ENCODE measurements at places on chromosomes 6 and 20. TPM values are rescaled to one million over a fixed set of nuclear protein-coding genes. Genes with fewer than 3 reads are reported as not detected.

Gene COL10A1
- 1.6 TPM for total RNA-seq

Gene COL9A3
- total RNA-seq: not detected

Gene PHACTR1
- 3.4 TPM for total RNA-seq

Gene MYLK4
- total RNA-seq: 0.16 TPM

Gene TFEB
- 11.7 TPM for total RNA-seq

Gene WFDC10B
- total RNA-seq: not detected

Gene MYLK2
- total RNA-seq: 0.07 TPM

Gene ULBP2
- 17.6 TPM for total RNA-seq

Gene TTBK1
- not detected for total RNA-seq

Gene FHL5
- not detected for total RNA-seq

Gene SH3BGRL2
- 0.29 TPM for total RNA-seq

Gene ENPP3
- not detected for total RNA-seq

Gene IYD
- not detected for total RNA-seq

Gene PKIB
- not detected for total RNA-seq

DNA sequence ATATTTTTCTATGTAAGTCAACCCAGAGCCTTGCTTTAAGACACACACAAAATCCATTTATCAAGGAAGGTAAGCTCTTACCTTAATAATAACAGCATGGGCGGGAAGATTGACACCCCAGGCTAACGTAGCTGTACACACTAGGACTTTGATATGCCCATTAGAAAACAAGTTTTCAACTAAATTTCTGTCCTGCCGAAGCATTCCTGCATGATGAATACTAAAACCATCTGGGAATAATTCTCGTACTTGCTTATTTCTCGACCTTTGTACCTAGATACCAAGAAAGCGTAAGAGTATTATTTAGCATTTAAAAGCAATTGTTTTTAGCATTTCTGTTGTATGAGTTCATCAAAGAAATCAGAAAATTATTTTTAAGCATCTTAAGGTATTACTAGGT is 197.5 kb upstream of the SIM1 start:
- DNase-seq: no peak

- no peak for DNase-seq
Observed at GRCh38 chr6:44034391-44034861, 92.8 kb downstream of the MRPL14 start.

- no peak for DNase-seq
Observed at GRCh38 chr6:7241709-7242645, 71.0 kb downstream of the SSR1 start.

GRCh38 chr6:16438718-16439591 is 200.6 kb downstream of the GMPR start:
- no peak for DNase-seq

- DNase-seq: peak; percentile 81
Observed at GRCh38 chr6:110529355-110529754, 52.9 kb upstream of the SLC22A16 start.

DNA sequence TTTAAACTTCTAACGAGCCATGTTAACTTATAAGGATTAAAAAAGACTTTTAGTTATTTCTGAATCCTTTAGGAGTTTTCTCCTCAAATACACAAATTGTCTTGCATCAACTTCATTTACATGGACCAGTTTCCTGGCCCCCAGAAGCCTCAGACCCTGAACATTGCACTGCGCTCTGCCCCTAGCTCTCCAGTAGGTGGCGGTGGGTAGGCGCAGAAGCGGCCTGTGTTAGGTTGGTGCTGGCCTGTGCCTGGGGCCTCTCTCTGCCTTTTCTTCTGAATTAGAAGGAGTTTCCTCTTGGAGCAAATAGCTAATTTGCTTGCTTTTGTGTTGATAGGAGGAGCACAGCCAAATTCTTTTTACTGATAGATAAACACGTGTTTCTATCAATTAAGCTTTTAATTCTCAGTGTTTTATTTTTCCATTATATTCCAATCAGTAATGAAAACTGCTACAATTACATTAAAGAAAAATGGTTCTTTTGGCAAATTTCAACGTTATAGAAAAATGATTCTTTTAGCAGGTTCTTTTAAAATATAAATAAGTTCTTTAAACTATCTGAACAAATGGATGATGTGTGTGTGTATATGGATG is 44.4 kb downstream of the DTD1 start:
- DNase-seq: peak; percentile 57

- DNase-seq: no peak
Observed at GRCh38 chr20:35216541-35216940, 9.9 kb upstream of the MMP24 start.

GRCh38 chr20:38369389-38369788 is 23.1 kb downstream of the LBP start:
- DNase-seq: no peak

GRCh38 chr20:44603327-44603726 is 20.9 kb downstream of the PKIG start:
- DNase-seq: no peak

DNA sequence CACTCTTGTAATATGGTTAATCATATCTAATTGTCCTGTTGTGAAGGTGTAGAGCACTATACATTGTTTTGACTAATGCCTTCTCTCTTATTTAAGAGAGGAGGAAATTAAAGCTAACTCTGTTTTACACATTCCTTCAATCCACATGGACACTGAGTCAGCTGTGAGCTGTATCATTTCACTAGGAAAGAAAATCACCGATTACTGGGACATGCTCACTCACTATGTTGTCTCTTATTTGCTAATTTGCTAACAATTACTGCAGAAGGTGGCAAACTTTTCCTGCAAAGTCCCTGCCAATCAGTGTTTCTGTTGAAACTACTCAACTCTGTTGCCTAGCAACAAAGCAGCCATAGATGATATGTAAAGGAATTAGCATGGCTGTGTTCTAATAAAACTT is 98.2 kb downstream of the BCAS1 start:
- no peak for DNase-seq

GRCh38 chr6:106380407-106380806 is 19.9 kb downstream of the CRYBG1 start:
- DNase-seq: no peak

DNA sequence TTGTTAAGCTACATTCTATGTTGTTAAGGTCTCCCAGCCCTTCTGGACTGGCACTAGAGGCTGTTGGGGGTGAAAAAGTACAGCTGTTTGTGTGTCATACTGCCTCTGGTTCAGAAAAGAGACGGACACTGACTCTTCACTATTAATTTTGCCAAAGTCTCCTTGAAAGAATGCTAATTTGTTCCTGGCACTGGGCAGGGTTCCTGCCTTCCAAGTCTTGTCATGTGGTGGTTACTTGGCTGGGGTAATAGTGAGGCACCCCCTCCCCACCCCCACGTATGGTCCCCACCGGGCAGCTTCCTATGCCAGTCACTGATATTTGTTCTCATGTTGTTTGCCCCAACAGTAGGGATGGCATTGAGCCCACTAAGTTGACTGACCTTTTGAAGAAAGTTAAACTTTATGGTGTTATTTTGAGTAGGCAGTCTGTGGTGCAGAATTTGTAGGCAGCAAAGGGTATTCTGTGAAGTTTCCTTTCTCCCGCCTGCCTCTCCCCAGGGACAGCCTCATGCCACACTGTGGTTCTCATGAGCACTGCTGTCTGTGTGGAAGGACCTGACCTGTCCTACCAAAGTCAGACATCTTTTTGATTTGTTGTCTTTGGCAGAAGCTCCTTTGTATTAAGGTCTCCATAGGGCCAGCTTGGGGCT is 8.7 kb downstream of the CDS2 start:
- no peak for DNase-seq

- DNase-seq: no peak
Observed at GRCh38 chr6:13985663-13986325, 61.0 kb downstream of the RNF182 start.

DNA sequence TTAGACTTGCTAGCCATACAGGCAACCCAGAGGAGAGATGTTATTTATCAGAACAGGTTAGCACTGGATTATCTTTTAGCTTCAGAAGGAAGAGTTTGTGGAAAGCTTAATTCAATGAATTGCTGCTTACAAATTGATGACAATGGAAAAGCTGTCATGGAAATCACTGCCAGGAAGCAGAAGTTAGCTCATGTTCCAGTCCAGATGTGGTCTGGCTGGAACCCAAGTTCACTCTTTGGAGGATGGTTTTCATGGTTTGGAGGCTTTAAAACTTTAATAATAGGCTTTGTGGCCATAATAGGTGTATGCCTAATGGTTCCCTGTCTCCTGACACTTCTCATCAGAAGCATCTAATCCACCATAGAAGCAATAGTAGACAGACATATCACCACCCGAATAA is 699.0 kb downstream of the PHF3 start:
- no peak for DNase-seq

GRCh38 chr6:31659649-31660380 is 763 bp downstream of the C6orf47 start:
- no peak for DNase-seq

GRCh38 chr20:59774921-59775686 is 158.3 kb downstream of the SYCP2 start:
- no peak for DNase-seq

GRCh38 chr6:19692506-19693298 is 144.5 kb upstream of the ID4 start:
- no peak for DNase-seq

DNA sequence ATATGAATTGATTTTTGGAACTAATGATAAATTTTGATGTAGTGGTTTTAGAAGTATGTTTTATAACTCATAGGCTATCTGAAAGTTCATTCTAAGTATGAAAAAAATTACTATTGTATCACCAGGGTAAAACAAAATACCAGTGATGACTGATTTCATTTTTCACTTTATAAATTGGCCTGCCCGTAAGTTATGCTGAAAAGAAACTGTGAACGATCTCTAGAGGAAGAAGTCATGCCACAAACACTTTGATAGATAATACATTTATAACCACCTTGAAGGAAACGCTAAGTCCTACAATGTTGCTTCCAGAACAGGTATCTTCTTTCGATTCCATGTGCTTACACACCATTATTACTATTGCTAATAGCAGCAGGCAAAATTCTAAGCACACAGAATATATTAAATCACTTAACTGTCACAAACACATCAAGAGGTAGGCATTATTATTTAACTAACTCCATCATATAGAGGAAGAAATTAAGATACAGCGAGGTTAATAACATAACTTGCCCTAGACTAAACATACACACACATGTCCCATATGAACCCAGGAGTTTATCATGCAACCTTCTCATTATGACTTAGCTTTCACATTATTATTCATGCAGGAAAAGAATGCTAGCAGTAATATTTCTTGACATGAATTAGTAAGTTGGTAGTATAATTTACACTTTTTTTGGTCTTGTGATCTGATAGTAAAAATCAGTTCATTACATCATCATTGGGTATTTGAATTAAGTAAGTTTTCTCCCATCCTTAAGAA is 44.7 kb downstream of the RGS17 start:
- DNase-seq: no peak

DNA sequence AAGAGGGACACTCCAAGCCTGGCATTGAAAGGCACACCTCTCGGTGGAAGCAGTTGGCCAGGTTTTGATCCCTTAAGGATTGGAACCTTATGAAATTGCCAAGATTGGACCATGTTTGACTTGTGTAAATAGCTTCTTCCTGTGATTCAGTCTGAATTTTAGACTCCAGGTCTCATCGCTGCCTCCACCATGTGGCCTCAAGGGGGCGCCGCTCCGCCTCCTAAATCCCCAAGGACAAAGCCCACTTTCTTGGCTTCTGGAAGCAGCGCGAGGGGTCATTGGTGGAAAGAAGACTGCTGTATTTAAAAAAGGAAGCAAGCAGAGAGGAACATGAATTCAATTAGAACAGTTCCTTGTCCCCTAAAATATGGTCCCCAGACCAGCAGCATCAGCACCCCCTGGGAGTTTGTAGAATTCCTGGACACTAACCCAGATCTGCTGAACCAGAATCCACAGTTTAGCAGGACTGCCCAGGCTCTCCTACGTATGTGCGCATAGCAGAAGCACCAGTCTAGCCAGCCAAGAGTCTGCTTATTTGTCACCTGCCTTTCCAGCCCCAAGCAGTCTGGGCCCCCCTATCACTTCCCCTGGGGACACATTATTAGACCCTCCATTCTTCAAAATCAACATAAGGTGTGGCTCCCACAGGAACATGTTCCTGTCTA is 108.5 kb downstream of the LY86 start:
- peak; percentile 18 for DNase-seq

DNA sequence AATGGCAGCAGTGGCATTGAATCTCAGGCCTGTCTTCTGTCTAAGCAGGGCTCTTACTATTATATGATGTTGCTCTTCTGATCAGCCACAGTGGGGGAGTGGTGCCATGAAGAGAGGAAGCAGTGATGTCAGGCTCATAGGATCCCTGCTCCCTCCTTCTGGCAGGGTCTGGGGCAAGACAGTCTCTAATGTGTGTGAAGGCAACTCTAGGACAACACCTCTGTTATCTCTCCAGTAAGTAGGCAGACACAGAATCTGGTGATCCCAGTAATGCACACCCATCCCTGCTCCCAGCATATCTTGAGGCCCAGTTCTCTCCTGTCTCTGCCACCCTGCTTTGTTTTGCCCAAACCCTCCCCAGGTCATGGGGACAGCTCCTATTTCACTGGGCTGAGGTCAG is 8.8 kb downstream of the C20orf202 start:
- DNase-seq: no peak

GRCh38 chr6:160254467-160255312 is 3.9 kb downstream of the SLC22A2 start:
- no peak for DNase-seq

GRCh38 chr6:29757701-29758293 is 34.6 kb downstream of the HLA-F start:
- no peak for DNase-seq

DNA sequence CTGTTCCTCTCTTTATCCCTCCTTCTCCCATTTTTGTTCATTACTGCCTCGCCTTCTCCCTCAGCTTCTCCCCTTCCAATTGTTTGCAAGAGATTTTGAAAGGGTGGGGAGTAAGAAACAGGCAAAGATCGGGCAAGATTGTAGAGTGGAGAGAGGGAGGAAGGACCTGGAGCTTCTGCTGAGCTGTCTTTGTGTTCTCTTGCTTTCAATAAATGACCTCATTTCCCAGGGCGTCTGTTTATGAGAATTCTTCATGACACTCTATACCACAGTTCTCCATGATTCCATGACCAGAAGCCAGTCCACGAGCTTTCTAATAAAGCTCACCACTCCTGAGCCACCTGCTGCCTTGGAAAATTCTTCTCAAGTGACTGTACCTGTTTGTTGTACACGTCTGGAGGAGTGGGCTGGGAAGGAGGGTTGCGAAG is 50.0 kb upstream of the PLEKHG1 start:
- no peak for DNase-seq

DNA sequence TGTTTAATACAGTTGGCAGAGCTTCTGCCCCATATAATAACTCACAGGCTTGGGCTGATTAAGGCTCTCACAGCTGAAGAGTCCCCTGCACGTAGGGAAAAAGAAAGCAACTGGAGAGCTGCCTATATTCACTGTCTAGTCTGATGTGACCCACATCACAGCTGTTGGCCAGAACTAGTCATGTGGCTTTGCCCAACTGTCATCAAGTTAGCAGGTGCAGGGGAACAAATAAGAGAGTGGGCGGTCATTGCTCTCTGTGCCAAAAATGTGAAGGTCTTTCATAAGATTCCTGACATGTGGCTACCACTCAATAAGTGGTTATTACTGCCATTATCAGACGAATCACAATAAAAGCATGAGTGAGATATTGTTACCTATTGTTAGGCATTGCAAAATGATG is 665.2 kb downstream of the DOK5 start:
- no peak for DNase-seq
